ENCODE measurements at places on chromosomes 2 and 18. TPM values are rescaled to one million over a fixed set of nuclear protein-coding genes. Genes with fewer than 3 reads are reported as not detected.

DNA sequence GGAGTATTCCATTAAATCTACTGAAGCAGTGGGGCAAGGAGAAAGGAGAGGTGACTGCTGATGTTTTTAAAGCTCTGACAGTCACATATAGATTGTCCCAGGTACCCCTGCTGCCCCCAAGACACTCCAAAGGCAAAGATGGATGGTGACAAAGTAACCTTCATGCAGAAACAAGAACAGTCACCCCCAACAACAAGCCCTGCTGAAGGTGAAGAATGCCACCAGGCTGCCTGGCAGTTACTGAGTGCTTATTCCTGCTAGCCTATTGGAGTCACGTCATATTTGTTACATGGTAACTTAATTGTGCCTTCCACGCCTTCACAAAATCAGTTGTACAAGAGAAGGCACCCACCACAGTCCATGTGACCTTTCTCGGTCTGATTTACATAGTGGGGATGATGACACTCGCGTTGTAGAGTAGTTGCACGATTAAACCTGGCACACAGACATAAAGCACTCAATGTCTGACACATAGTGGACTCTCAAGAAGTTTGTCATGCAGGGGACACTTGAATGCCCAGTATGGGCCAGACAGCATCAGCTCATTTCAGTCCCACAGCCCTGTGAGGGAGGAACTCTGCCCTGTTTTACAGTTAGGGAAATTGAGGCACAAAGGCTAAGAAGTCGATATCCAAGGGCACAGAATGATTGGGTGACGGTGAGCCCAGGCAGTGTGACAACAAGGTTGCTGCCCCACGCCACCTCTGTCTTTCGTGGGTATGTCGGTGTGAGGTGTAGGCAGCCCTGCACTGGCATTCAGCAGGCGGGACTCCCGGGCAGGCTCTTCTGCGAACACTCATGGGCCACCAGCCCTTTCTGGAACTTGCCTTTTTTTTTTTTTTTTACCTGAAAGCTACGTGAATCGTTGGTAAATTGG lies 62.7 kb downstream of the ZCCHC2 start:
- H3K4me3 ChIP-seq: no peak overlapping the region
- H3K4me1 ChIP-seq: no peaks in the 10 kb centered on the region
- no peaks in the 10 kb centered on the region for H3K36me3 ChIP-seq
- H3K27me3 ChIP-seq: no peaks in the 10 kb centered on the region
- DNase-seq: no peak
- no peak overlapping the region for H3K27ac ChIP-seq

GRCh38 chr18:28208268-28208667 lies 31.3 kb upstream of the CDH2 start:
- H3K27ac ChIP-seq: no peak overlapping the region
- no peaks in the 10 kb centered on the region for H3K4me1 ChIP-seq
- no peak for DNase-seq
- no peaks in the 10 kb centered on the region for H3K36me3 ChIP-seq
- no peaks in the 10 kb centered on the region for H3K27me3 ChIP-seq

DNA sequence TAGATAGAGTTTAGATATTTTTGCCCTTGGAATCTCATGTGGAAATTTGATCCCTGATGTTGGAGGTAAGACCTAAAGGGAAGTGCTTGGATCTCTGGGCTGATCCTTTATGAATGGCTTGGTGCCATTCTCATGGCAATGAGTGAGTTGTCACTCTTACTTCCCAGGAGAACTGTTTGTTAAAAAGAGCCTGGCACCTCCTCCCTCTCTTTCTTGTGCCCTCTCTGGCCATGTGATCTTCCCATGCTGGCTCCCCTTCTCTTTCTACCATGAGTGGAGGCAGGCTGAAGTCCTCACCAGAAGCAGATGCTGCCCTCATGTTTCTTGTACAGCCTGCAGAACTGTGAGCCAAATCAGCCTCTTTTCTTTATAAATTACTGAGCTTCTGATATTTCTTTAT lies 276.9 kb downstream of the ZNF804A start:
- H3K27ac ChIP-seq: no peak overlapping the region
- DNase-seq: no peak
- no peaks in the 10 kb centered on the region for H3K27me3 ChIP-seq
- H3K4me1 ChIP-seq: no peaks in the 10 kb centered on the region
- no peak overlapping the region for H3K4me3 ChIP-seq

DNA sequence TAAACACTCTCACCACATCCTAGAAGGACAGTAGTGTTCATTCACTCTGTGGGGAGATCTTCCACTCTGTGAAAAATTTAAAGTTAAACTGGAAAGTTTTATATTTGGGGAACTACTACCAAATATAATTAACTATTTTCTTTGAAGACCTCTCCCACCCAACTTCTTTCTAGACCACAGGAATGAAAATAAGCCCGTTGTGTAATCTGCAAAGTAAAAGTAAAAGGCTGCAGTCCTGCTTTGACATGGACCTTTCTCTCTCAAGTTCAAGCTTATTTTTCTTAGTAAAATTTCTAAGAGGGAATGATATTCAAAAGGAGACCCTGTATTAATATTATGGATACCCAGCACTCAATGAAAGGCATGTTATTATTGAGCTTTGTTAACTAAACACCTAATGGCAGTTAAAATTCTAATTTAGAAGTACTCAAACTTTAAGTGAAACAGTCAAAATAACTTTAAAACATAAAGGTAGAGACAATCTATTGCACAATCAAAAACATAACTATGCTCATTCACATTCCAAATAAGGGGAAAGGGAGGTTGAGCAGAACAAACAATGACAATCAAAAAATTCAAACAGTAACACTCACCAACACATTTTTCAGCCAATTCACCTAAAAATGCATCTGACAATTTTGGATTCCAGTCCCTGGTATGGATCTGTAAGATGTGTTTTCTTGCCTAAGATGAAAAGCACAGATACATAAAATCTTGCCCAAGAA lies 98.5 kb downstream of the ATAD2B start:
- H3K4me3 ChIP-seq: no peak overlapping the region
- no peak for DNase-seq
- H3K36me3 ChIP-seq: peaks cover 5% of the 10 kb centered on the region
- H3K27ac ChIP-seq: no peak overlapping the region

EGR4 gene
- 1.9 TPM for total RNA-seq

- H3K27me3 ChIP-seq: no peaks in the 10 kb centered on the region
- no peaks in the 10 kb centered on the region for H3K36me3 ChIP-seq
- H3K4me1 ChIP-seq: no peaks in the 10 kb centered on the region
Measured at GRCh38 chr2:25545899-25546298, 127.5 kb downstream of the DTNB start.

GRCh38 chr2:169230204-169230603 lies 132.1 kb downstream of the LRP2 start:
- no peak overlapping the region for H3K27ac ChIP-seq
- H3K4me3 ChIP-seq: no peak overlapping the region
- DNase-seq: no peak
- no peaks in the 10 kb centered on the region for H3K4me1 ChIP-seq
- no peaks in the 10 kb centered on the region for H3K27me3 ChIP-seq

DNA sequence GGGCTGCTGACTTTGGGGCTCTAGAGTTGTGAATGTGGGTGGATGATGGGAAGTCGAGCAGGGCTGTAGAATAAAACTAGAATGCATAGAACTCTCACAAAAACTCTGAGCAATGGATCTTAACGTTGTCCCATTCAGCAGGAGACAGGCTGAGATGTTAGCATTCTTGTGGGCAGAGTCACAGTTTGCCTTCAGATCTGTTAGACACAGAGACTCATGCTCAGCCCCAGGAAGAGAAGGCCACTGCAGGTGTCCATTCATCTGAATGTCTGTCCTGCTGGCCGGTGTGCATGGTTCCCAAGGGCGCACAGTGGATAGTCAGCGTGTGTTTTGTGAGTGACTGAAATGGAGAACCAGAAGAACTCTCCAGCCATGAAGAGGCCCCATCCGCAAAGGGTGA lies 111.3 kb downstream of the TSN start:
- DNase-seq: no peak
- H3K36me3 ChIP-seq: no peaks in the 10 kb centered on the region
- no peak overlapping the region for H3K4me3 ChIP-seq

DNA sequence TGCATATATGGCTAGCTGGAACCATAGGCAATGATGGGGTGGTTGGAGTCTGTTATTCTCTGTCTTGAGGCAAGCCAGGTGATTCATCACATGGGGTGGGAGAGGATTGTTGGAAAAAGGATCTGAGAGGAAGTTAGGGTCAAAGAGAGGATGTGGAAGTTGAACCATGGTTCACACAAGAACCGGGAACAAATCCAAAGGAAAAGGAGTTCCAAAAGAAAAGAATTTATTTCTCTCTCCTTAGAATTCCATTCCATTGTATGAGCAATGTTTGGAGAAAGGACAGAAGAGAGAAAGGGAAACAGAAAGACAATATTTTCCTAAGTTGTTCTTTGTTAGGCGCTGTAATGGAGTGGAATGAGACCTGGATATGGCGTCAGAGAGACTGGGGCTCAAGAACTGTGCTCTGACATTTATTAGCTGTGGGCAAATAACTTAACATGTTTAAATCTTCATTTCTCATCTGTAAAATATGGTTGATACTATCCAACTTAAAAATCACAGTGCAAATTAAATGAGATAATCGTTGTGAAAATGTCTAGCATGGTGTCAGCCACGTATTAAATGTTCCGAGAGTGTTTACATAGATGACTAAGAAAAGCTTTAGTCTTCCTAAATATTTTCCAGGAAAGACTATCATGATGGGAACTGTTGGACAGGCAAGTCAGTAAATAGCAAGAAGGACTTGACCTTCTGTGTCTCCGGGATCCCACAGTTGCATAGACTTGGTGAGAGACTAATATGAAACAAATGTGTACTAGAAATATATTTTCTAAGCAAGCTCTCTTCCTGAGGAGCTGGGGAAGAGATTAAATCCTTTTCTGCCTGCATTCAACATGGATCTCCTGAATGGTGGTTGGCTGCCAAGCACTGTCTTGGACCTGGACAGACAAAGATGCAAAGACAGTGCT lies 71.4 kb downstream of the TRIB2 start:
- H3K27ac ChIP-seq: no peak overlapping the region
- no peak for DNase-seq
- no peaks in the 10 kb centered on the region for H3K36me3 ChIP-seq
- H3K4me3 ChIP-seq: no peak overlapping the region
- no peaks in the 10 kb centered on the region for H3K27me3 ChIP-seq
